GM04503 (cell line): ENCODE measurements at places on chromosomes 3 and 15.

- no peak for DNase-seq
These were observed 24.8 kb downstream of the CACNA1D start for GRCh38 chr3:53519065-53519709.

- no peak for DNase-seq
These were observed 99.5 kb downstream of the ZNF621 start for GRCh38 chr3:40624189-40624769.

GRCh38 chr15:50241684-50242450 lies 23.7 kb downstream of the HDC start:
- peak; percentile 35 for DNase-seq

DNA sequence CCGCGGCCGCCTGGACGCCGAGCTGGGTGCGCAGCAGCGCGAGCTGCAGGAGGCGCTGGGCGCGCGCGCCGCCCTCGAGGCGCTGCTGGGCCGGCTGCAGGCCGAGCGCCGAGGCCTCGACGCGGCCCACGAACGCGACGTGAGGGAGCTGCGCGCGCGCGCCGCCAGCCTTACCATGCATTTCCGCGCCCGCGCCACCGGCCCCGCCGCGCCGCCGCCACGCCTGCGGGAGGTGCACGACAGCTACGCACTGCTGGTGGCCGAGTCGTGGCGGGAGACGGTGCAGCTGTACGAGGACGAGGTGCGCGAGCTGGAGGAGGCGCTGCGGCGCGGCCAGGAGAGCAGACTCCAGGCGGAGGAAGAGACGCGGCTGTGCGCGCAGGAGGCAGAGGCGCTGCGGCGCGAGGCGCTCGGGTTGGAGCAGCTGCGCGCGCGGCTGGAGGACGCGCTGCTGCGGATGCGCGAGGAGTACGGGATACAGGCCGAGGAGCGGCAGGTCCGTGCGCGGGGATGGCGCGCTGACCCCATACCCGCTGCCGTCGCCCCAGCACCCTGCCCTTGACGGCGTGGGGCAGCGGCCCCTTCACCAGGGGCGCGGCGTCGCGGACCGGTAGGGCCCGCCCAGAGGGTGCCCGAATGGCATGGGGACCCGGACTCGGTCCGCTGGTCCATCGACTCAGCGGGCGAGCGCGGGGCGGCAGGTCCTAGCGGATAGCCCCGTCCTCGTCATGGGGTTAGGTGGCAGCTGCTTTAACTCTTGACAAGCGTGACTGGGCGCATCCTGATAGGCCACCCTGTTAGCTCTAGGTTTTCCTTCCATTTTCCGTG lies 848 bp downstream of the SYNM start:
- DNase-seq: no peak

DNA sequence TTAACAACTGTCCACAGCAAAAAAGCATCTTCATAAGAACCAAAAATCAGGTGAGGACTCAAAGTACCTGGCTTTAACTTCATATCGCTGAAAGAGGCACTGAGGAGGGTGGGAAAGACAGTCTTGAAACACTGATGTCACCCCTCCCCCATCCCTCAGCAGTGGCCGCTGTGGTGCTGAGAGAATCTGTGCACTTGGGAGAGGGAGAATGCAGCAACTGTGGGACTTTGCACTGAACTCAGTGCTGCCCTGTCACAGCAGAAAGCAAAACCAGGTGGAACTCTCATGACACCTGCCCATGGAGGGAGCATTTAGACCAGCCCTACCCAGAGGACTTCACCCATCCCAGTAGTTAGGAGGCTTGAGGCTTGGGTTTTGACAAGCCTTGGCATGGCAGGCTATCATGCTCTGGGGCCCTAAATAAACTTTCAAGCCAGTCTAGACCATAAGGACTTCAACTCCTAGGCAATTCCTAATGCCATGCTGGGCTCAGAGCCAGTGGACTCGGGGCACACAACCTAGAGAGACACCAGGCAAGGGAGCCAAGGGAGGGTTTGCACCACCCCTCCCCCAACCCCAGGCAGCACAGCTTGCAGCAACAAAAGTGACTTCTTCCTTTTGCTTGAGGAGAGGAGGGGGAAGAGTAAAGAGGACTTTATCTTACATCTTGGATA lies 6.1 kb upstream of the ZSCAN2 start:
- DNase-seq: no peak

DNA sequence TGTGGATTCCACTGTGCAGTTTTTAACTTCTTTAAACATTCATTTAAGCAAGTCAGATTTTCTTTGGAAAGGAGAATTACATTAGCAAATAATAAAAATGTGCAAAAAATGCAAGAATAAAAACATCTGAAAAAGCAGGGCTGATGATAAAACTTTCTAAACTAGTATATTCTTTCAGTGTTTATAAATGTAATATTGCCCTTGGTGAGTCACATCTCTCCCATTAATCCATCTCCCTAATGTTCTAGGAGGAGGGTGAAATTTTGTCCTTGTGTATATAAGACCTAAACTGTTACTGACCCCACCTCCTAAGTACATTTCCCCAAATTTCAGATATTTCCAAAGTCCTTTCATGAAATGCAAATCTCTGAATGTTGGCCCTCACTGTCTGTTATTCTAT lies 28.5 kb upstream of the DCUN1D1 start:
- DNase-seq: no peak

GRCh38 chr3:115830764-115831395 lies 207.6 kb downstream of the GAP43 start:
- no peak for DNase-seq

GRCh38 chr15:71658827-71659729 lies 151.3 kb upstream of the NR2E3 start:
- no peak for DNase-seq

- no peak for DNase-seq
These were observed 57.9 kb downstream of the RGMA start for GRCh38 chr15:93031103-93031464.
